ENCODE measurements at places on chromosomes 13 and 19. TPM values are rescaled to one million over a fixed set of nuclear protein-coding genes. Genes with fewer than 3 reads are reported as not detected.

The C19orf85 gene
- 0.34 TPM for total RNA-seq

The ZNF99 gene
- total RNA-seq: not detected

The CEACAM19 gene
- 4.0 TPM for total RNA-seq

The HIF3A gene
- total RNA-seq: 0.98 TPM

The ZNF154 gene
- 0.10 TPM for total RNA-seq

The NTN5 gene
- total RNA-seq: 3.1 TPM

The RGS9BP gene
- 0.54 TPM for total RNA-seq

The ZNF569 gene
- not detected for total RNA-seq

DNA sequence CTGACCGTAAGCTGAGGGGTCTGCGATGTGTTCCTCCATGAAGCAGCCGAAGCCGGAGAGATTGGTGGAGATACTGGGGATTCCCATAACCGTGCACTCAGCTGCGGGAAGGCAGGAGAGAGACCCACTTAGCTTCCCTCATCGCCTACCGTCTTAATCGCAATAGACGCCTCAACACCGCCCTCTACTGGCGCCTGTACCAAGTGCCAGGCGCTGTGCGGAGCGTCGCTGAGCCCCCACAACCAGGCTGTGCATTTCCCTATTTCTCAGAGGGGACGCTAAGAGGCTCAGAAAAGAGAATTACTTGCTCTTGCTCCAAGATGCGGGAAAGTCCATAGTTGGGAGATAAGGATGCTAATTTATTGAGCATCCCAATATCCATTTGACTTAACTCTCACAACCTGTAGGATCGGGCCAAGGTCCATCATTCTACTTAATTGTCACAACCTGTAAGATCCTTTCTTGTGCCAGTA, 5.8 kb downstream of the FTL start:
- peaks cover 14% of the 10 kb centered on the region for H3K36me3 ChIP-seq
- H3K4me3 ChIP-seq: no peak overlapping the region

- no peaks in the 10 kb centered on the region for H3K27me3 ChIP-seq
- H3K36me3 ChIP-seq: no peaks in the 10 kb centered on the region
- no peak overlapping the region for H3K4me3 ChIP-seq
Measured at GRCh38 chr13:33976965-33977364, 159.0 kb downstream of the RFC3 start.

- DNase-seq: no peak
- H3K4me1 ChIP-seq: no peaks in the 10 kb centered on the region
- peaks cover 55% of the 10 kb centered on the region for H3K36me3 ChIP-seq
Measured at GRCh38 chr19:50047671-50048070, 21.9 kb downstream of the ZNF473 start.

GRCh38 chr19:50679177-50680125, 30.2 kb downstream of the C19orf81 start:
- peak; percentile 87 for DNase-seq
- no peaks in the 10 kb centered on the region for H3K36me3 ChIP-seq
- H3K4me1 ChIP-seq: no peaks in the 10 kb centered on the region

DNA sequence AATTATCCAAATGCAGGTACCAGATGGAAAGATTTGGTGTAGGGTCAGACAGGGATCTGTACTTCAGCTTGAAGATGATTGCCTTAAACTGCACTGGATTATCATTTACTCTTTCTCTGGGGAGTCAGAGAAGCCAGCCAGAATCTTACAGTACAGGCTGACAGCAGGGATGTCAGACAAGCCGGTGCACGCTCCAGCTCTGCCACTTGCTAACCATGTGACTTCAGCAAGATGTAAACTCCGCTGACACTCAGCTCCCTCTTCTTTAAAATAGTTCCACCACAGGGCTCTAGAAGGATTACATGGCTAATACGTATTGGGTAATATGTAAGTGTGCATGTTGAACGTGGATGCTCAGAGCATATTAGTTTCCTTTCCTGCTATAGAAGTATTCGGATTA, 251.4 kb upstream of the MAB21L1 start:
- DNase-seq: no peak
- no peak overlapping the region for H3K27ac ChIP-seq
- no peaks in the 10 kb centered on the region for H3K4me1 ChIP-seq
- H3K4me3 ChIP-seq: no peak overlapping the region
- no peaks in the 10 kb centered on the region for H3K36me3 ChIP-seq
- peaks cover 26% of the 10 kb centered on the region for H3K27me3 ChIP-seq

- no peaks in the 10 kb centered on the region for H3K27me3 ChIP-seq
- no peaks in the 10 kb centered on the region for H3K4me1 ChIP-seq
Measured at GRCh38 chr13:103638706-103639105, 572.5 kb upstream of the SLC10A2 start.

DNA sequence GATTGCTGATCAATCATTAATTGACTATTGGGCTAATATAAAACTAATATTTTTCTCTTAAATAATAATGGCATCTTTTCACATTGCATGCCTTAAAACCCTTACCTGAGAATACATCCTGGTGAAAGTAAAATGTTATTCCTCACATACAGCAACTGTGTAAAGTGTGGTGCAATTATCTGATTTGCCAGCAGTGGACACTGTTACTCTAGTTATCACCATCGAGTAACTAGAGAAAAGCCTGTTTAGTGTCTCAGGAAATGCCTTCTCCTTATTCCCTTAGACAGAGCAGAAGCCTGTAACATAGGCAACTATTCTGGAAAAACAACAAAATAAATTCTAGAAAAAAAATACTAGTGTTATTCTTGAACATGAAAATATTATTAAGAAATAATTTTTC, 459.8 kb downstream of the FGF14 start:
- no peak overlapping the region for H3K4me3 ChIP-seq
- H3K27ac ChIP-seq: no peak overlapping the region
- DNase-seq: no peak
- H3K36me3 ChIP-seq: no peaks in the 10 kb centered on the region
- no peaks in the 10 kb centered on the region for H3K27me3 ChIP-seq

DNA sequence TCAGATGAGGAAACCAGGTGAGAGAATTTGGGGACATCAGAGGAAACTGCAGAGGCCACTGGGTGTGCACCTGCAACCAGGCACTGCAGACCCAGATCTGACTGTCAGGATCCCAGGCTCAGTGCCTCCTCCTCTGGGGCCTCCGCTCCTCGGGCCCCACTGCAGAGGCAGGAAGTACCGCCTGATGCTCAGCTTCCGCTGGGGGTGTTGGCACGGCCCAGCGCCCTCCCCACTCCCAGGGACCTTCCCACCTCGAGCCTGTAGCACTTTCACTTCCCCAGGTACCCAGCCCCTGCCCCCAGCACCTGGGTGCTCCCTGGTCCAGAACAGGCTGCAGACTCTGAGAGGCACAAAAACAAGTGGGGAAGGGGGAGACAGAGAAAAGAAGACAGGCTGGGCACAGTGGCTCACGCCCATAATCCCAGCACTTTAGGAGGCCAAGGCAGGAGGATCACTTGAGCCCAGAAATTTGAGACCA, 1.4 kb upstream of the CD37 start:
- H3K4me3 ChIP-seq: no peak overlapping the region
- DNase-seq: no peak
- H3K27ac ChIP-seq: no peak overlapping the region
- H3K36me3 ChIP-seq: peaks cover 4% of the 10 kb centered on the region
- no peaks in the 10 kb centered on the region for H3K27me3 ChIP-seq
- H3K4me1 ChIP-seq: no peaks in the 10 kb centered on the region

DNA sequence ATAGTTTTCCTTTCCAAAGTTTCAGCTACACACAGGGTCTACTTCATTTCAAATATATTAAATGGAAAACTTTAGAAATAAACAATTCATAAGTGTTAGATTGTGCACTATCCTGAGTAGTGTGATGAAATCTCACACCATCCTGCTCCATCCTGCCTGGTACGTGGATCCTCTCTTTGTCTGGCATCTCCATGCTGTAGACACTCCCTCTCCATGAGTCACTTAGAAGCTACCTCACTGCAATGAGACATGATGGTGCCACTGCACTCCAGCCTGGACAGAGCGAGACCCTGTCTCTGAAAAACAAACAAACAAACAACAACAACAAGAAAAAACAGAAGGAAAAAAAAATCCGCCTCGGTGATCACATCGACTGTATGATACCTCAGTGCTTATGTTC, 191.8 kb downstream of the PCCA start:
- peaks cover 3% of the 10 kb centered on the region for H3K4me1 ChIP-seq
- no peak overlapping the region for H3K27ac ChIP-seq
- no peak overlapping the region for H3K4me3 ChIP-seq
- no peaks in the 10 kb centered on the region for H3K36me3 ChIP-seq
- no peaks in the 10 kb centered on the region for H3K27me3 ChIP-seq
- DNase-seq: no peak

DNA sequence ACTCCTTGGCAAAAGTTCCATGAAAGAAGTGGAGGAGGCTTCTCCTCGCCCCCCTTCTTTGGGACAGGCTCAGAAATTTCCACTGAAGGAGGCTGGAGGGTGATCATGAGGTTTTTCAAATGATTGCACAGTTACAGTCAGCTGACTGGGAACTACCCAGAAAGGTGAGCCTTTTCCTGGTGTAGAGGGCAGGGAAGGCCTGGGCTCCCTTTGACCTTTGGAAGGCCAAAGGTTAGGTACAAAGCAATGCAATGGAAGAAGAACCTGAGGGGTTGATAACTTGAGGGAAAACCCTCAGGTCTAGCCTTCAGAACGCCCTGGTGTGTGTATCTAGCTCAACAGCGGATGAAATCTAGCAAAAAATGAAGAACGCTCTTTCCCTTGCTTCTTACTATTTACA, 50.1 kb upstream of the SLC15A1 start:
- no peak overlapping the region for H3K4me3 ChIP-seq
- no peaks in the 10 kb centered on the region for H3K4me1 ChIP-seq
- H3K36me3 ChIP-seq: no peaks in the 10 kb centered on the region
- no peak for DNase-seq
- no peaks in the 10 kb centered on the region for H3K27me3 ChIP-seq
- H3K27ac ChIP-seq: no peak overlapping the region

DNA sequence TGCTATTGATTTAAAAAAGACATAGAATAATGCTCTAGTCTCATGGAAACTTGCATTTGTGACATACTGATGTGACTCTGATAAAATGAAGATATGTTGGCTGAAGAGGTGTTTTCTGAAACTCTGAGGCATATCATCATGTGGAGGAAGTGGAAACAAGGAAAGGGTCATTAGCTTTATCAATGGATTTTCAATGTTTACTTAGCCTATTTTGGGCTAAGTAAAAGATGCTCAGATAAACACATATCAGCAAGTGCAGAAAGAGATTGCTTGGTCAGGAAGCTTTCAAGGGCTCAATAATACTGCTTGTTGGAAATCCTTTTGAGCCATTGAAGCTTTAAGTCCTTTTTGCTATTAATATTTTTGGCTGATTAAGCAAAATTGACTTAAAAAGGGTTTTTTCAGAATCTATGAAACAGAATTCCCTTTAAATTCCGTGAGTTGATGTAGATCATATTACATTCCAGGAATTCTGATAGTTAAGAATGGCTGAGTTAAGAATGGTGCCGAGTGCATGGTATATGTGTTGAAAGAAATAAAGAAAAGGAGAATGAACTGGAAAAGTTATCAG, 952.8 kb upstream of the SPRY2 start:
- no peaks in the 10 kb centered on the region for H3K27me3 ChIP-seq
- no peak for DNase-seq
- H3K4me3 ChIP-seq: no peak overlapping the region
- no peaks in the 10 kb centered on the region for H3K4me1 ChIP-seq
- no peak overlapping the region for H3K27ac ChIP-seq
- H3K36me3 ChIP-seq: no peaks in the 10 kb centered on the region

- no peak for DNase-seq
- H3K4me3 ChIP-seq: no peak overlapping the region
- H3K4me1 ChIP-seq: no peaks in the 10 kb centered on the region
- no peaks in the 10 kb centered on the region for H3K36me3 ChIP-seq
Measured at GRCh38 chr13:48138270-48138669, 43.4 kb upstream of the MED4 start.

GRCh38 chr13:69928262-69928661, 179.4 kb upstream of the ATXN8OS start:
- no peaks in the 10 kb centered on the region for H3K36me3 ChIP-seq
- H3K4me3 ChIP-seq: no peak overlapping the region
- H3K27ac ChIP-seq: no peak overlapping the region
- no peaks in the 10 kb centered on the region for H3K27me3 ChIP-seq

- DNase-seq: peak; percentile 79
- no peak overlapping the region for H3K4me3 ChIP-seq
- H3K4me1 ChIP-seq: peaks cover 10% of the 10 kb centered on the region
- no peaks in the 10 kb centered on the region for H3K27me3 ChIP-seq
- peak overlapping the region; percentile 9 for H3K27ac ChIP-seq
Measured at GRCh38 chr19:7605490-7606222, 10.0 kb downstream of the CAMSAP3 start.

- H3K4me3 ChIP-seq: no peak overlapping the region
- H3K27me3 ChIP-seq: peaks cover 5% of the 10 kb centered on the region
- H3K36me3 ChIP-seq: no peaks in the 10 kb centered on the region
- H3K4me1 ChIP-seq: peaks cover 20% of the 10 kb centered on the region
Measured at GRCh38 chr13:27827646-27828045, 35.4 kb downstream of the GSX1 start.

- H3K27ac ChIP-seq: no peak overlapping the region
- H3K27me3 ChIP-seq: no peaks in the 10 kb centered on the region
- no peak overlapping the region for H3K4me3 ChIP-seq
- peaks cover 10% of the 10 kb centered on the region for H3K36me3 ChIP-seq
Measured at GRCh38 chr19:49787746-49788145, 20.9 kb downstream of the AP2A1 start.

Measured in HCT116 (cell line).